ENCODE measurements at places on chromosomes 16 and 17. TPM values are rescaled to one million over a fixed set of nuclear protein-coding genes. Genes with fewer than 3 reads are reported as not detected.

The NOS2 gene
- not detected for total RNA-seq

The CYB5B gene
- total RNA-seq: 54.1 TPM

The GP1BA gene
- not detected for total RNA-seq

The TAC4 gene
- not detected for total RNA-seq

The TBC1D3G gene
- not detected for total RNA-seq

The KRT31 gene
- total RNA-seq: not detected

The NOL3 gene
- 12.8 TPM for total RNA-seq

Measured in smooth muscle cell of trachea (primary cell).